Gastroesophageal sphincter (tissue), 4 donors: ENCODE measurements at places on chromosomes 7 and 10. TPM values are rescaled to one million over a fixed set of nuclear protein-coding genes. Genes with fewer than 3 reads are reported as not detected.

The EBF3 gene
- total RNA-seq = 4.9 TPM

The MBL2 gene
- total RNA-seq = not detected

The NKX1-2 gene
- not detected for total RNA-seq

The ATOH7 gene
- 0.35 TPM for total RNA-seq

The MSMB gene
- not detected for total RNA-seq

The STAG3 gene
- not detected for total RNA-seq

The ZNF716 gene
- not detected for total RNA-seq

The GIMAP8 gene
- 19.1 TPM for total RNA-seq

The FAM237B gene
- total RNA-seq = not detected

The EGFR gene
- 85.7 TPM for total RNA-seq

The COL17A1 gene
- 10.7 TPM for total RNA-seq

The GRM3 gene
- not detected for total RNA-seq

The ARL5B gene
- total RNA-seq = 12.1 TPM

The SPDYE9 gene
- total RNA-seq = not detected

The NPTX2 gene
- 49.8 TPM for total RNA-seq

The TLX1 gene
- total RNA-seq = not detected

The CHST3 gene
- total RNA-seq = 39.3 TPM

The PIP gene
- not detected for total RNA-seq

The SPDYE5 gene
- total RNA-seq = not detected

The BMPER gene
- total RNA-seq = 1.0 TPM

The CRHR2 gene
- total RNA-seq = 0.47 TPM

The IPMK gene
- 6.3 TPM for total RNA-seq

The GNB2 gene
- 189 TPM for total RNA-seq

The PTPRZ1 gene
- total RNA-seq = 7.0 TPM

The RGR gene
- 1.1 TPM for total RNA-seq

The AKR1C4 gene
- not detected for total RNA-seq

The SUGCT gene
- 11.8 TPM for total RNA-seq

The BRAT1 gene
- 36.0 TPM for total RNA-seq

The GCK gene
- total RNA-seq = 0.54 TPM

The FGFBP3 gene
- total RNA-seq = 1.2 TPM

The PON1 gene
- total RNA-seq = not detected

The CLEC2L gene
- total RNA-seq = 0.39 TPM

The IMPDH1 gene
- total RNA-seq = 36.9 TPM

The OR2F1 gene
- not detected for total RNA-seq

The ADAMTS14 gene
- total RNA-seq = not detected

The BLNK gene
- total RNA-seq = 0.27 TPM

The CDNF gene
- total RNA-seq = not detected

The FFAR4 gene
- total RNA-seq = not detected

The ANKRD61 gene
- not detected for total RNA-seq

The ZNF804B gene
- total RNA-seq = not detected

The PSMA2 gene
- 67.7 TPM for total RNA-seq
